ENCODE measurements at places on chromosomes 3 and 15.

DNA sequence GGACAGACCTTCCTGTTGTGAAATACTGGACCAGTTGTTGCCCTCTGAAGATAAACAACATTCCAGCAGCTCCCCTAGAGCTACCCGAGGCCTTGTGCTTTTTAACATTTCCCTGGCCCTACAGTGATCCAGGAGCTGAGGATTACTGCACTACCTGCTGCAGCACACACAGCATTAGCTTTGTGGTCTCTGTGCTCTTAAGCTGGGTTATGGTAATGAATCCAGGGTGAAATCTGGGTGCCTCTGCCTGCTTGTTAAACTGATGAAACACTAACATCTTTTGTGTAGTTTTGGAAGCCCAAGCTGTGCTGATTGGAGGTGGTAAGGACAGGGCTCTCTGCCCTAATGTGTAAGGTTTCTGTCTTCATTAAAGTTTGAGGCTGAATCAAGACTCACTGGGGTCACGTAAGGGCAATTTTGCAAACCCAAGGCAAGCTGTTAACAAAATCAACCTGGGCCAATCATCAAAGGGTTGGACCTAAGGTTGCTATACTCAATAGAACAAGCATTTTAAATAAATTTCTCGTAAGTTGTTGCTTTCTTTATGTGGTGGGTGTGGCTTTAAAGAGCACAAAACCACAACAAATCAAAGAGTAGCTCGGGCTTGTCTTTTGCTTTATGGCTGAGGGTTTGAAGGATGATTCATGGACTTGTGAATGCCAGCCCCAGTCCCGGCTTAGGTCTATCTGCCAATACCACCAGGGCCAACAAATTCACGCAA lies 183.9 kb downstream of the TPRG1 start:
- no peak for DNase-seq

DNA sequence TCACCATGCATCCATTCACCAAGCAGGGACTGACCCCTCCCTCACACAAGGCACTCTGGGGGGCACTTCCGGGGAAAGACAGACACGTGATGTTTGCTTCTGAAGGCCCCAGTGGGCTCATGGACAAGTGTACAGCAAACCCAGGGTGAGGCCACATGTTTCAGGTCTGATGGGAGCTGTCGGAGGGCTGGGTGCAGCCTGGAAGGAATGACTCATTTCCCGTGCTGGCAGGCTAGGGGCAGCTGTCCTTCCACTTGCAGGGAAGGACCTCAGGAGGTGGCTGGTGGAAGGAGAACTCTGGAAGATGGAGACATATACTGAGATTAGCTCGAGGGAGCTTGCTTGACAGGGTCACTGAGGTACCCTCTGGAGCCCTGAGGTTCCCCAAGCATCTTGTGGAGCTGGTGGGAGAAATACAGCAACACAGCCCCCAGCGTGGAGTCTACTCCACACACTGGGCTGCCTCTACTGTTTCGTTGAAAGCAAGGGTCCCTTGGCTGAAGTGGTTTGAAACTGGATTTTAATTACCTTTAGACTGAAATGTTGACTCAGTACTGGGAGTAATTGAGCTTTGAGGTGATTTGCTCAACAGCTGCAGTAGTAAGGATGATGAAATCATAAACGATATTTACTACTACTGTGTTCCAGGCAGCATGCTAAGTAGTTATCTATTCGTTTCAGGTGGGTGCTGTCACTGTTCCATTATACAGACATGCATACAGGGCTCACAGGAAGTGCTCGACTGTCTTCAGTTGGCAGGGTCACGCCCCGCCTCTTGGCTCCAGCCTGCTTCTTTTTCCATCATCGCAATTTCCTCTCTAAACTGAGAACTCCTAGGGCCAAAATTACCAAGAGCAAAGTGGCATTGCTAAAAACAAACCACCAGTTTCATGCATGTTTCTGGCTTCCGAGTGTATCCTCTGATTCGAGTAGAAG lies 230.4 kb downstream of the ADAMTS17 start:
- no peak for DNase-seq

DNA sequence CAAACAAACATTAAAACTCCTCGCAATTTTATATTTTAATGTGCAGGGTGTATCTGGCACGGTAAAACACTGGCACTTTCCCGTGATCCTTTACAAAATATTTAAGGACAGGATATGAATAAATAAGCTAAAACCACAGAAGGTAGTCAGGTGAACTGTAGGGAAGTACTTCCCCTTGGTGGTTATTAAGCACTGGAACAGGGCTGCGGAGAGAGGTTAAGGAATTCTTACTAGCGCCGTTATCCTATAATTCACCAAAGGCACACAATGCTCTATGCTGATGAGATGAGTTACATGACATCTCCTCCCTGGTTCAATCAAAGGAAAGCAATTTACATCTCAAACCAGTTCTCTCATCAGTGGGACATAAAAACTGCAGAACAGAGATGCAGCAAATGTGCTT lies 289.8 kb downstream of the ZBTB20 start:
- no peak for DNase-seq

- DNase-seq = no peak
Measured at GRCh38 chr3:23710555-23710954, 95.2 kb upstream of the UBE2E1 start.

DNA sequence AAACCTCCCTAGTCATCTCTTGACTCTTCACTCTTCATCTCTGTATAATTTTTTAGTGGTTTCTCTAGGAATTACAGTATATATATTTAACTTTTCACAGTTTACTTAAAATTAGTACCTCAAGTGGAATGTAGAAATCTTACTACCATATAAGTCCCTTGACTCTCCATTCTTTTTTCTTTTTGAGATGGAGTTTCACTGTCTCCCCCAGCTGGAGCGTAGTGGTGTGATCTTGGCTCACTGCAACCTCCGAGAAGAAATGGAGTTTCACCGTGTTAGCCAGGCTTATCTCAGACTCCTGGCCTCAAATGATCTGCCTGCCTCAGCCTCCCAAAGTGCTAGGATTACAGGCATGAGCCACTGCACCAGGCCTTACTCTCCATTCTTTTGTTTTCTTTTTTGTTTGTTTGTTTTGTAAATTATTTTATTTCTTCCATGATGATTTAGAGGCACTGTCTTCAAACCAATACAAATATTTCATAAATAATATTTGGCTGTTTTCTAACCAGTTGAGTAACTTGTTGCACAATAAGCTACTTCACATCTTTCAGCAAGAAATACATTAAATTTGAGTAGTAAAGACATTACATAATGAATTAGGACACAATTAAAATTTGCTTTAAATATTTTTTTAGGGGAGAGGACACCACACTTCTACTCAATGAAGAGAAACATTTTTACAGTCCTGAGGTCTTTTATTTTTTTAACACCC lies 144.8 kb downstream of the RBPMS2 start:
- DNase-seq = no peak

- no peak for DNase-seq
Measured at GRCh38 chr3:9808345-9809037, 1.6 kb upstream of the TTLL3 start.

GRCh38 chr15:40911141-40911540 lies 16.9 kb downstream of the VPS18 start:
- no peak for DNase-seq

GRCh38 chr3:108315767-108316301 lies 19.5 kb downstream of the HHLA2 start:
- DNase-seq = no peak

DNA sequence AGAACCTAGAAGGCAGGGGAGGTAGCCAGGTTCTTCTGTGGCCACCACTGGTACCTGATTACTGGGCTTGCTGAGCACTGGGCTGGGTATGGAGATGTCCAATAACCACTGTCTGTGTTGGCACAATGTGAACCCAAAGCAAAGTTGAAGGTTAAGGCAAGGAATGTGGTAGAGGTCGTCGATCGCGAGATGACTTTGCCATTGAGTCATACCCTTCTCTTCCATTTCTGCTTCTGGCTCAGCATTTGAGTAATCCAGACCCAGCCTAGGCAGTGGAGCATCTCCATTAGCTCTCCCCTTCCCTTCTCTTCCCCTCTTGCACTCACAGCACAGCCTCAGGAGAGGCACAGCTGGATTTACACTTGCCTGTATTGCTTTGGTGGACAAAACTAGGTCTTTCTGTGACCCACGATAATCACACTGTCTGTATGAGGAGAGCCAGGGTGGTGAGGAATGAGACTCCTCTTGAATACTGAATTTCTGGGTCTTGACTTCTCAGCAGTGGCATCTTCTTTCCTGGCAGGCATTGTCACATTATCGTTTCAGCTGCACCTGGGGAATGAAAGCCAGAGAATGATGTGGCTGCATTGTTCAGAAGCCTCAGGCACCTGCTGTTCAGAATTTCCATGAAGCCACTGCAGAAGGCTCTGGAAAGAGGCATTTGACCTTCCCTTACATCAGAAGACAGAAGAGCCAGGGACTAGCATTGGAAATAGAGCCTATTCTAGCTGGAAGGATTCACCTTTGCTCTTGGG lies 272.6 kb downstream of the PDCD6IP start:
- no peak for DNase-seq

GRCh38 chr3:124306665-124307064 lies 314.7 kb upstream of the ROPN1 start:
- no peak for DNase-seq

DNA sequence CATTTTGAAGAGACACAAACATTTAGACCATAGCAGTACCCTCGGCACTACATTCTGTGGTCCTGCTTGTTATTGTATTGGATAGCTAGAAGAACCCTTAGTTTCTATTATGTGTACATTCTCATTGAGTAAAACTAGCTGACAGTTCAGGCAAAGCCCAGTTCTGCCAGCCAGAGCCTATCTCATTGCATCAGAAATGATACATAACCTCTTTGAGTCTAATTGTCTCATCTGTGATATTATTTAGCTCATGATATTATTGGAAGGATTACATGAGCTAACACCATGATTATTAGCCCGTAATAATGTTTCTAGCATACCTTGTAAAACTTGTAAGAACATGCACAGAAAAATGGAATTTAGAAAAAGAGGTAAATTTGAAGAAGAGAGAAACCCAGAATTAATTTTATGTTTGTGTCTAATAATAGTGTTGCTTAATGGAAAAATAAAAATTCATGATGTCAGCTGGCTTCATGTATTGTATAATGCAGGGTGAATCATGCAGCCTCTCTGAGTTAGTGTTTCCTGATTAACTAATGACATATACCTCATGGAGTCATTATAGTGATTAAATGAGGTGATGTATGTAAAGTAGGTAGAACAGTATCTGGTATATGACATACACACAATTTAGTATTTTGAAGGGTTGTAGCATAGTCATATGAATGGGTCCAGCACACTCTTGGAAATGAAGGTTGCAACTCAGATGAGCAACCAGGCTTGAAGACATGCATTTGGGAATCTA lies 339.4 kb upstream of the GRM7 start:
- DNase-seq = no peak

GRCh38 chr15:85920956-85921355 lies 126.2 kb upstream of the KLHL25 start:
- no peak for DNase-seq

DNA sequence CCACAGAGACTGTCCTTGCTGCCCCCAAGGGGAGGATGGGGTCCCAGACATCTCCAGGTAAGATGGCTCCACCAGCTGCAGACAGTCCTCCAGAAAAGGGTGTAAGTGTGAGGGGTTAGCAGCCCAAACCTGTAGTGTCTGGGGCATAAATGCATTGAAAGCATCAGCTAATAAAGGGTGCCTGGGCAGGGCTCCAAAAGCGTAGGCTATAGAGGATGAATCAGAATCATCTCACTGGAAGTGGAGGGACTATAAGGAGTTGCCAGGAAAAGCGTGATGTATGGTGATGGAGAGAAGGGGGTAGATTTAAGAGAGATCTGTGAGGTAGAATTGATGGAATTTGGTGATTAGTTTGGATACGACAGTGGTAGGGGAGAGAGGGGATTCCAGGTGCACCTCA lies 79.9 kb upstream of the ONECUT1 start:
- DNase-seq = no peak

DNA sequence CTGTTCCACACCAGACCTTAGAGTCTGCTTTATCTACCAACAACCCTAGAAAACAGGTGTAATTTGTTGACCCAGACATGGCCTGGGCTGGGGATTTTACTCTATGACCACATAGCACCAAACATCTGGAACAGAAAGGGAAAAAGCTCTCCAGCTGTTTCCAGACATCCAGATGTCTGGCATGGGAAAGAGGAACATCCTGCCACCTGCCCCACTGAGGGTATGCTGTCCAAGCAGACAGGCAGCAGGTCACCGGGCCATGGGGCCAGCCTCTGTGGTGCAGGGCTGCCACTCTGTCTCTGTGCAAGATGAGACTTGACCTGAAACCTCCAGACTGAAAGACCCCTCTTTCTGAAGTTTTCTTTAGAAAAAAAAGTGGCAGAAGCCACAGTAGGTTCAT lies 359.3 kb upstream of the ICE2 start:
- no peak for DNase-seq

GRCh38 chr3:48931944-48932580 lies 13.4 kb downstream of the ARIH2 start:
- no peak for DNase-seq

GRCh38 chr15:47717036-47717612 lies at the start of gene SEMA6D:
Gene SEMA6D (plus strand): TSS chr15:47717505. CDS start chr15:47759799, 42,294 bp downstream.
- no peak for DNase-seq

Data from GM12892 (cell line).